NCI-H82 (cell line): ENCODE measurements at places on chromosomes 7 and 10.

DNA sequence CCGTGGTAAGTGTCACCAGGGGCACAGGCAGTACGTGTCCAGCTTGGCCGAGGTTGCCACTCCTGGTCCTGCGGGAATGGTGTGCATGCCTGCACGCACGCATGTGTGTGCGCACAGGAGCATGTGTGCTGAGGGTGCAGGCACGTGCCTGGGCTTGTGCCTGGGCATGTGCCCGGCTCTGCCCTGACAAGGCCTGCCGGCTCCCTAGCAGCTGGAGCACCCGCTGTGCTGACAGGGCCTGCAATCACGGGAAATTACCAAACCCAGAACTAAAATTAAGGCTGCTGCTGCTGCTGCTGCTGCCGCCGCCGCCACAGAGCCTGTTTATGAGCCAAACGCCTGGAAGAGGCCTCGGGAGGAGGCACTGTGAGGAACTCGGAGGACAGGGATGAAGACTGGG is 28.7 kb downstream of the GHRHR start:
- no peak for DNase-seq

- peak; percentile 4 for DNase-seq
These were observed 23.9 kb downstream of the CACNB2 start for GRCh38 chr10:18164093-18164492.

DNA sequence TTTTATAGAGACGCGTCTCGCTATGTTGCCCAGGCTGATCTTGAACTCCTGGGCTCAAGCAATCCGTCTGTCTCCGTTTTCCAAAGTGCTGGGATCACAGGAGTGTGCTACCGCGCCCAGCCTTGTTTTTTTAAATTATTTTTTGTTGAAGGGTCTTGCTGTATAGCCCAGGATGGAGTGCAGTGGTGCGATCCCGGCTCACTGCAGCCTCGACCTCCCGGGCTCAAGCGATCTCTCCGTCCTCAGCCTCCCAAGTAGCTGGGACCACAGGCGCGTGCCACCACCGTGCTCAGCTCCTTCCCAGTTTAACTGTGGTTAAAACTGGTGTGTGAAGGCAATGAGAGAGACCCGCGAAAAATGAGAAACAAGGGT is 11.0 kb upstream of the HNRNPF start:
- no peak for DNase-seq

DNA sequence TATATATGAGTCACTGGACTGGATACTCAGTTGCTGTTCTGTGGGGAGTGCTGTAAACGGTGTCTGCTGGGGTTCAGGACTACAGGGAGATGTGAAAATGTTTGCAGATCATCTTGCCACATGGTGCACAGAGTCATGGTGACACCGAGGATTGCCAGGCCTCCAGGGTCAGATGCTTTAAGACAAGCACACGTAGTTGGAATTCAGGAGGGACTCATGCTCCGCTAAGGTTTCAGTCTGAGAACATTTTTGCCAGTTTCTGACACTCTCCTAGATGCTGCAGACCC is 211.3 kb downstream of the CXCL12 start:
- DNase-seq: no peak

DNA sequence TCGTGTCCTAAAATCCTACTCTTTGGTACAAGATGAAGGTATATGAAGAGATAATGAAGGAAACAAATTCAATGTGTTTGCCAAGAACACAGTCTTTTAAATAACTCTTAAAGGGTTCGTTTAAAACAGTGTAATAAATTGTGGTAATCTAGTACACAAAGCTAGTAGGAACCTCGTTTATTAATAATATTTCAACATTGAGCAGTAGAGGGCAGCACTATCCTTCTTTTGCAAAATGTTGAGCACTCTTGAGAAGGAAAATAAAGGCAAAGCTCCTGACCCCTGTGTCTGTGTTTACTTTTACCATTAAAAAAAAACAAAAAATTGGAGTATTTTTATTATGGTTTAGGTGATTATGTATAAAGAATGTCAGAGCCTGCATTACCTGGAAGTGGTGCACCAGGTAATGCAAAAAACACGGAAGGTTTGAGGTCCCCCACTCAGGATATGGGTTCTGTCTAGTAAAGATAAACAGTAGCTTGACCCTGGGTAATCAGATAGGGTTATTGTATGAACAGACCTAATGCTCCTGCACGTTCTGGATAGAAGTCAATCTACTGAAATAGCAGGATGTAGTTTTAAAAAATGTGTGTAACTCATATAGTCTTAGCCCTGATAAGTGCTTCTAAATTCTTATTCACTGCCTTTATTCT is 5.7 kb upstream of the GOT1 start:
- DNase-seq: peak; percentile 68

DNA sequence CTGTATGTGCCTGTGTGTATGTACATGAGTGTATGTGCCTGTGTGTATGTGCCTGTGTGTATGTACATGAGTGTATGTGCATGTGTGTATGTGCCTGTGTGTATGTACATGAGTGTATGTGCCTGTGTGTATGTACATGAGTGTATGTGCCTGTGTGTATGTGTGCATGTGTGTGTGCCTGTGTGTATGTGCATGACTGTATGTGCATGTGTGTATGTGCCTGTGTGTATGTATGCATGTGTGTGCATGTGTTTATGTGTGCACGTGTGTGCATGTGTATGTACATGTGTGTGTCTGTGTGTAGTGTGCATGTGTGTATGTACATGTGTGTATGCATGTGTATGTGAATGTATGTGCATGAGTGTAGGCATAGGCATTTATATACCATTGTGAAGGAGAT is 274.8 kb downstream of the ADARB2 start:
- DNase-seq: no peak

DNA sequence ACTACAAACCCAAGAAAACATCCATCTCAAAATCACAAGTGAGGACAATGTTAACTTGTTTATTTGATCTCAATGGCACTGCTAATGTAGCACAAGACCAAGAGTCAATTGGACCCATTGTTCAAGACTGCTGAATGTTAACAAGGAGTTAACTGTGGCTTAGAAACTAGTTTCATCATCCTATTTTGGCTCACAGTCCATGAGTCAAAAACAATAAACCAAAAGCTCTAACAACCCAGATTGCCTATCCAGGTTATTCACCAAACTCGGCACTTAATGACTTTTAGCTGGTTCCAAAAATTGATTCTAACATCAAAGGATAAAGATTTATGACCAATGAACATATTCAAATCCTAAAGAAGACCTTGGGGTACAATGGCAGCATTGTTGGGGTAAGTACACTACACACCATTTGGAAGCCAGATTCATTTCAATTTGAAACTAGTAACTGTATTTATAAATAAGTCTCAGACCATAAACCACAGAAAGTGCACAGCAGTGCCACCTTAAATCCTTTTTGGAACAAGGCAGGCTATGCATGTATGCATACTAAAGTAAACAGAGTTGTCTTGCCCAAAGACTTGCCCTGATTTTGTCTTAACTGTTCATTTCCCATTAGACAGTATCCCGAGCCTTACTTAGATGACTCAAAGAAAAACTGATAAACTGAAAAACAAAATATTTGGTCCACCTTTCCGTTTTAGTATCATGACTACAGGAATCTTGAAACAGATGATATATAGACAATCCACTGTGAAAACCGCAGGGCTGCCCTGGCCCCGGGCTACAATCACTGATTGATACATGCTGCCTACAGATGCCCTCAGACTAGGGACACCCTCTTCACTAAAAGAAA is 84.5 kb downstream of the SRPK2 start:
- DNase-seq: no peak

GRCh38 chr10:31129271-31129670 is 97.6 kb upstream of the ZNF438 start:
- peak; percentile 28 for DNase-seq

- DNase-seq: no peak
These were observed 21.5 kb upstream of the PFKFB3 start for GRCh38 chr10:6181249-6181648.

DNA sequence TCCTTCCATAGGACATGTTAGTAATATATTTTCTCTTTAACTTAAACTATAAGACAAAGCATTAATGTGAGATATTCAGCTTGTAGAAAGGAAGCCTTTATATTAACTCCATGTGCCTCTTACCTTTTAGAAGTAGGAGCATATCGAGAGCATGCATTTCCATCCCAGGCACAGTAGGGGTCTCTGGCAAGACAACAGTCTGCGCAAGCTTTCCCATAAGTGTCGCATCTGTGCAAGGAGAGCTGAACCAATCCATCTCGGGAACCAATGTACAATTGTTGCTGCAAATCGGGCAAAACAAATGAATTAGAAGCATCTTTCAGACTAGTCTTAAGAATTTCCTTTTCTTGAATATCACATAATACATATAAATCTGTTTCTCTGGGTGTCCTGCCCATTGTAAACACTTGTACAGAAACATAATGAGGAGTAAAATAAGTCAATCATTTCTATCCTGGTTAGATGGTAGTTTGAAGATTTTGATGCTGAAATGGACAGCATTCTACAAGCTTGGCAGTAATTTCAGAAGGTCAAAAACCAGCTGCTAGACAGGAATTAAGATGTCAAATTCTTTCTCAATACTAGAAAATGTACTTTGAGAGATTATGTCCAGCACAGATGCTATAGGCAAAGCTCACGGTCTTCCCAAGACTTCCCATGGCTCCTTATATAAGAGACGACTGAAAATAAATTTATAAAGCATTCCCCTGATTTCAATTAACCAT is 171.8 kb downstream of the SEMA3D start:
- DNase-seq: peak; percentile 51

DNA sequence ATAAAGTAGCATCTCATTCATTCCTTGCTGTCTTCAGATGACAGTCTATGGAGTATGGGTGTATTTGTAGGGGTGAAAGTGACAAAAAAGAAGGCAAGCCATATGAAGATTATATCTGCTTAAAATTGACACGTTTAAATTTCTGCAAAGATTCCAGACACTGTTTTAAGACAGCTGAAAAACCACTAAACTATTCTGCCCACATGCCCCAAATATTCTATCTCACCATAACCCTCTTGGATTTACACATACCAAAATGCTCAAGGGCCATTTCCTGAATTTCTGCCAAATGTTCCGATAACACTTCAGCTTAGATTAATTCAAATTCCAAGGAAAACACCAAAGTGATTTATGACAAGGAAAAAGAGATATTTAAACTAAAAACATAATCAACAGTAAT is 99.9 kb upstream of the IL6 start:
- no peak for DNase-seq

- no peak for DNase-seq
These were observed 79.6 kb downstream of the ZNF22 start for GRCh38 chr10:45080331-45080730.

- no peak for DNase-seq
These were observed 429.6 kb upstream of the VSTM2A start for GRCh38 chr7:54112567-54112966.

- no peak for DNase-seq
These were observed 394.1 kb upstream of the MKI67 start for GRCh38 chr10:128520211-128520815.

DNA sequence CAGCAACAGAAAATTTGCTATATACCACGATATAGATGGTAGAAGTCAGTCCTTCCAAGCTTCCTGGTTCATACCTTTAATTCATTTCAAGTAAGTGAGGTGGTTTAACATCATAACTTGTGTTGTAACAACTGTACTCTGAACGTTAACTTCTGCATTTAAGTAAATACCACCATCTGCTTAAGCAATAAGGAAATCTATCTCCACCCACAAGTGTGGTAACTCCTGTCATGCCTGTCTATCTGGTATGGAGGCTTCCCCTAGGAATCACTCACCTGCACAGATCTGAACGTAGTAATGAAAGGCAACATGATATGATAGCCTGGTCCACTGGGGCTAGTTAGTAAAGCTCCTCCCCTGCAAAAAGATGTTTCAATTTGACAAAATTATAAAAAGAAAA is 2.3 kb downstream of the ERLIN1 start:
- peak; percentile 30 for DNase-seq

DNA sequence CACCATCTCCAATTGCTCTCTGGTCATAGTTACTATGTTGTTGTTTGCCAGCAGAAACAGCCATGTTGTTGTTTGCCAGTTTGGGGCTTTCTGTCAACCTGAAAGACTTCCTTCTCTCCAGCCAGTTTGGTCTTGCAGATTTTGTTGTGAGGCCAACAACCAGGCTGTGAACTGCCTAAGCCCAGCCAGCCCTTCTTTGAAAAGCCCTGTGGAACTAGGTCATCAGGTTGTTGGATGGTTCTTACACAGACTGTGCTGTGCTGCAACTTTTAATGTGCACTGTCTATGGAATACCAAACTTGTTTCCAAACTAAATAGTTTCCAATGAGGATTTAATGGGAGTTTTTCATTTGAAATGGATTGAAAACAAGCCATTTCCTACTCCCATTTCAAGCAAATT is 592.7 kb upstream of the GALNT17 start:
- no peak for DNase-seq

GRCh38 chr10:124194199-124194824 is 100.9 kb upstream of the CHST15 start:
- DNase-seq: no peak

DNA sequence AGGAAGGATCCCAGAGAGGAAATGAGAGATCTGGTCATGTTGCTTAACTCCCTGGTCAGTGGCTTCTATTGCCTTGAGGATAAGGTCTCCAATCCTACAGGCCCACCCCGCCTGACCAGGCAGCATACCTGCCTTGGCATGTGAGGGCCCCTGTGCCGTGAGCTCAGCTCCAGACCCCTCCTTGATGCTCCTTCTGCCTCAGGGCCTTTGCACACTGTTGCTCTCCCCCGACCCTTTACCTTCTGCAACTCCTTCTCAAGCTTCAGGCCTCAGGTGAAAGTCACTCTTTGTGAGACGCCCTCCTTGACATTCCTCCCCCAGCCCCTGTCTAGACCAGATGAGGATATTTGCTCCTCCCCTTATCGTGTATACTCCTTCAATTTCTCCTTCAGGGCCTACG is 62.8 kb downstream of the FAM241B start:
- DNase-seq: no peak

- DNase-seq: no peak
These were observed 12.3 kb downstream of the DDIT4 start for GRCh38 chr10:72285972-72286521.

DNA sequence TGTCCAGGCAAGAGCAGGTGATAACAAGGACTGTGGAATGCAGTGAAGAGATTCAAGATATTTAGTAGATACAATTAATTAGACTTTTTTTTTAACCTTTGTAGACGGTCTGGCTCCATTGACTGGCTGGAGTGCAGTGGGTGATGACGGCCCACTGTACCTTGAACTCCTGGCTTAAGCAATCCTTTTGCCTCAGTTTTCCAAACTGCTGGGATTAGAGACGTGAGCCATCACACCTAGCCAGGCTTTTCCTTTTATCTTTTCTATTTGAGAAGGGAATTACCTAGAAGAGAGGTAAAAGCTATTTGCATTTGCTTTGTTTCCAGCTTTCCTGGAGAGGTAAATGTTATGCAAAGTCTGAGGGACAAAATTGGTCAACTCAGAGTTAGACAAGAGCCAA is 213.0 kb upstream of the MAGI2 start:
- DNase-seq: no peak

GRCh38 chr10:43304687-43305333 is 37.9 kb upstream of the RASGEF1A start:
- peak; percentile 77 for DNase-seq
